Suppressor macrophage treated with lipopolysaccharide for 1 hour (primary cell): ENCODE measurements at places on chromosomes 2 and 18.

DNA sequence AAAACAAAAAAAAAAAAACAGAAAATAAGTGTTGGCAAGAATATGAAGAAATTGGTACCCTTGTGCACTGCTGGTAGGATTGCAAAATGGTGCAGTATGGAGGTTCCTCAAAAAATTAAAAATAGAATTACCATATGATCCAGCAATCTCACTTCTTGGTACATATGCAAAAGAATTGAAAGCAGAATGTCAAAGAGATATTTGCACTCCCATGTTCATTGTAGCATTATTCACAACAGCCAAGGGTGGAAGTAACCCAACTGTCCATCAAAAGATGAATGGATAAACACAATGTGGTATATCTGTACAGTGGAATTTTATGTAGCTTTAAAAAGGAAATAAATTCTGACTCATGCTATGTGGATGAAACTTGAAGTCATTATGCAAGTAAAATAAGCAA lies 72.8 kb upstream of the POU3F3 start:
- DNase-seq: peak; percentile 64

- DNase-seq: no peak
Observed at GRCh38 chr18:63099848-63100629, 219.5 kb downstream of the BCL2 start.

DNA sequence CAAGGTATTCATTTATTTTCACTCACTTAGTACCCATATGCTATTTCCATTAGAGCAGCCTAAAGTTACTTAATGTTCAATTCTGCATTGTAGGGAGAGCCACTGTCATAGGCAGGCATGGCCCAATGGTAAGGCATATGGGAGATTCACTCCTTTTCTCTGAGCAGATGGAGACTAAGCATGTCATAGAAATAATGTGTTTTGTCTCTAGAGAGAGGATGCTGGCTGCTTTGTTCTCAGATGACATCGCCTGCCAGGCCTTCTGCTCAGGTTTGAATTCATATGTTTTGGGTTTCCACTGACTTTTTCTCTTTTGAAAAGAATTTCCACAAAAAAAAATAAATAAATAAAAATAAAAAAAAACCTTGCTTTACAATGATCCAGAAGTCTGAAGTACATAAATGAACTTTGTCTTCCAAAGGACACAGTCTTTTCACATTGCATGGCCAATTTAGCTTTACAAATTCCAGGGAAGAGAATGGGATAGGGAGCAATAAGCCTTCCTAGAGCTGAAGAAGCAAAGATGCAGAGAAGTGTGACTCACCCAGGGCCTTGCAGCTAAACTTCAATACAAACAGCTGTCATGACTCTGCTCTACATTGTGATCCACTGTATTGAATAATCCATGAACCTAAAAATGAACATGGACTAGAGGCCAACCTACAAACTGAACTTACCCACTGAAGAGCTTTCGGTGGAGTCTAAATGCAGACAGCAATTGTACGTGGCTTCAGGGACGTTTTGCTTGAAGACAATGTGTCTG lies 422.5 kb downstream of the CMPK2 start:
- no peak for DNase-seq

GRCh38 chr2:16330571-16330970 lies 335.1 kb downstream of the CYRIA start:
- DNase-seq: no peak

- DNase-seq: no peak
Observed at GRCh38 chr18:6668836-6669235, 60.7 kb upstream of the ARHGAP28 start.

DNA sequence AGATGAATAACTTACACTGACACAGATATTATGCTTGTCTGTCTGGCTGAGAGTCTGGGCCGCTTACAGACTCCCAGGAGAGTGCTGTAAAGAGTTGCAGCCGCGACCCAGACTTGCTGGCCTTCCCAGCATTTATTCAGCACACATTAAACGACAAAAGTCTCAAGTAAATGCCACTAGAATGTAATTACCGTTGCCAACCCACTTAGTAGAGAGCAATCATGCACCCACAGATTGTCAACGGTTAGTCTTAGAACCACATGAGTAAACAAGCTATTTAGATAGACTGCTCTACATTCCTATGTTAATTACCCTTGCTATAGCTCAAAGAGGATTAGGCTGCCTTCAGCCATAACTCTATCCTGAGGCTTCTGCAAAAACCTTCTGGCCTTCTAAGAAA lies 47.8 kb upstream of the C2orf74 start:
- DNase-seq: no peak

DNA sequence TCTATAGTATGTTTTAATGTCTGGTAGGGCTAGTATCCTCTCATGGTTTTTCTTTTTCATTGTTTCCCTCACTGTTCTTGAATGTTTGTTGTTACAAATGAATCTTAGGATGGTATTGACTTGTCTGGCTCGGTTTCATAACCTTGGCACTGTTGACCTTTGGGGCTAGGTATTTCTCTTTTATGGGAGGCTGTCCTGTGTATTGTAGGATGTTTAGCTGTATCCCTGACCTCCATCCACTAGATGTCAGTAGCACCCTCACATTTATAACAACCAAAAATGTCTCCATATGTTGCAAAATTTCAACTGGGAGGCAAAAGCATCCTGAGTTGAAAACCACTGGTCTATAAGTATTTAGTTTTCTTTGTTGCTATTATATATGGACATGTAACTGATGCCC lies 7.0 kb upstream of the AOX1 start:
- peak; percentile 52 for DNase-seq

GRCh38 chr2:239519089-239519920 lies 118.5 kb upstream of the HDAC4 start:
- DNase-seq: no peak

DNA sequence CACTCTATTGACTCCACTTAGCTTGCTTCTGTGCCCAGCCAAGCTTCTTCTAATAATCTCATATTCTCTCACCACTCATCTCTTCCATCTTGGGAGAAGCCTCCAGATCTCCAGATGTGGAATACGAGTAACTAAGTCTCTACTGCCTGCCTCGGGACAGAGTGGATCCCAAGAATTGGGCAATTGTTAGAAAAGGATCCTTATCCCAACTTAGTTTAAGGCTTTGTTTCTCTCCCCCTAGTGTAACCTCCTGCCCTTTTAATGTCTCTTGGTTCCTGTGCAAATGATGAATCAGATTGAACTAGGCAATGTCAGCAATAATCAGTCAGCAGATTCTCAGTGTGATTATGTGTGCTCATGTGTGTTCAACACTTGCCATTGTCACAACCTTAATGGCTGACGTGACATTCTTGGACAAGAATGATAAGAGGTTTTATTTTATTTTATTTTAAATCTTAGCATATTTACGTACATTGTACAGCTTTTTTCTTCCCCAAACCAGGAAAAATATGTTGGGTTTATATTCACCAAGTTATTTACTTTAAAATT lies 59.7 kb downstream of the MYO3B start:
- no peak for DNase-seq

GRCh38 chr2:181656450-181657291 lies at the start of gene CERKL:
CERKL (minus strand) TSS chr2:181657105; CDS start chr2:181657006, 99 bp downstream.
- DNase-seq: peak; percentile 50

GRCh38 chr2:12737738-12738485 lies 21.2 kb downstream of the TRIB2 start:
- peak; percentile 25 for DNase-seq

- no peak for DNase-seq
Observed at GRCh38 chr2:174572556-174572955, 25.0 kb downstream of the WIPF1 start.

DNA sequence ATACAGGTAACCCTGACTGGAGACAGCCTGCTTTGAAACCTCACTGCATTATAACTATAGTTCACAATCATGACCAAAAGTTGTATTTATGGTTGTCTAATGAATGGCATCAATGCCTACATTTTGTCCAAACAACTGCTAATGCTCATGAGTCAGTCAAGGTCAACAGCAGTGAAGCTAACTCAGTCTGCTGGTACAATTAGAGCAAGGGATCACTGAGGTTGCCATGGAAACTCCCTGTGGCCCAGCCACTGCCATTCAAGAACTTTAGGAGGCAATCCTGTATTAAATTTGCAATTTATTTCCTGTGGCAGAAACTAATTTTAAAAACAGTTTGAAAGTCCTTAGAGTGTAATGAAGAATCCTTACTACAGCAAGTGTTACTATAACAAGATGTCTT lies 185.1 kb upstream of the SMAD7 start:
- DNase-seq: no peak

DNA sequence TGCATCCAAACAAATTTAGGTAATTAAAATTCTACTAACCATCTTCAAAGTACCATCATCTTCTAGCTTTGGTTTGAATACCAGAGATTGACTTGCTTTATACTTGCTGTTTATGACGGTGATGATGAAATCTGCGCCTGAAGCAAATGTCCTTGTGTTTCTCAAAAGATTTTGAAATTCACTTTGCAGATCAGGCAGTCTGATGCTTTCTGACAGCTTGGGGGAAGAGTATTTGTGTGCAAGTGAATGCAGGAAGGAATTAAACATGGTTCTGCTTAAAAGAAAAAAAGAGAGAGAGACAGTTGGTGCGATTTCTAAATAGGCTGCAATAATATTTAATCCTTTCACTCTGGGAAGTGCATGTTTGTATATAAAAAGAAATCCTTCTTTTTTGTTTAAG lies 29.6 kb downstream of the CSRNP3 start:
- DNase-seq: no peak

DNA sequence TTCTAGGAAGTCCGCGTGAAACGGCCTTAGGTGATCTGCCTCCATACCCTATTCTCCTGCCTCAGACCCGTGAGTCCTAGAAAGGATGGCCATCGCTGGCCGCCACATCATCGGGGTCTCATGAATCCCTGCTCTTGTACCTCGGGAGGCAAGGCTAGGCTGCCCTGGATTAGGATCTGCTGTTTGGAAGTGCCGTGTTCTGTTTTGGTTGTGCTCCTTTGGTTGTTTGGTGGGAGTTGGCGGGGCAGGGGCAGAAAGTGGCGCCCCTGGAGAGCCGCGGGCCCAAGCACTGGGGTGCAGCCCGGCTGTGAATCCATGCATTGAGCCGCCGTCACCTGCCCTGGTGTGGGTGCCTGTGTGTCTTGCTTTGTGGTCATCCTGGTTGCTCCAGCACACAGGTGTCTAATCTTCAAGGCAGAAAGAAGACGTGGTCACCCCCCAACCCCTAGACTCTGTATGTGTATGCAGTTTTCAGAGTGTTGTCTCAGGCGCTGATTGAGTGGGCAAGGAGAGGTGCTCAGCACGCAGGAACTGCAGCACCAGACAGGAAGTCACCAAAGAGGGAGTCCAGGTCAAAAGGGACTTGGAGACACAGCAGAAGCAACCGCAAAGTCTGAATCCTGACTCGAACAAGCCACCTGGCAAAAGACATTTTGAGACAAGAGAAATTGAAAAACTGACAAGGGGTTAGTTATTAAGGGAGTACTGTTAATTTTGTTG lies 80.0 kb upstream of the LDLRAD4 start:
- no peak for DNase-seq

- no peak for DNase-seq
Observed at GRCh38 chr2:15755528-15755927, 163.9 kb downstream of the DDX1 start.

DNA sequence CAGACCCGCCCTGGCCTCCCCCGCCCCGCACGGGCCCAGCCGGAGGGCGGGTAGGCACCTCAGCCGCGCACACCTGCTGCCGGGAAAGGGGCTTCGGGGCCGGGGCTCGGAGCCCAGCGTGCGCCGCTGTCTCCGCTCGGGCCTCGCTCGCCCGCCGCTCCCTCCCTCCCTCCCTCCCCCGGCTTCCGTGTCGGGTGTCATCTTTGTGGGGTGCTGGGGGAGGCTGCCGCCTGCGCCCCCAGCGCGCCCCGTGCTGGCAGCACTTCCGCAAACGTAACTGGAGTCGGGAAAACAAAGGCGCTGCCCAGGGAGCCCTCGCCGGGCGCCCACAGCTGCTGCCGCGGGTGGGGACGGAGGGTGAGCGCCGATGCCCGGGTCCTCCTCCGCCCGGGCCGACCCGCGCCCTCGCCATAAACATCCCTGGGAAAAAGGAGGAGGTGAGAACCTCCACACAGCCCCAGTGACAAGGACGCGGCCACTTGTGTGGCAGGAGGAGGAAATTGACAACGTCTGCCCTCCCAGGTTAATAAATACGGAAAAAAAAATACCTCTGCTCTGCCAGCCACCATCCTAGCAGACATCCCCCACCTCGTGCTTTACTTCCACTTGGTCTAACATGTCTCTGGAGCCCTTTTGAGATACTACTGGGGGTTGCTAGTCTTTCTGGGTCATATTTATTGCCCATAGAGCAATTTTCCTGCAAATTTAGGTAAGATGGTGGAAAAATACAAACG lies 550 bp downstream of the MFSD6 start:
- DNase-seq: peak; percentile 82

GRCh38 chr2:50645346-50645745 lies 386.6 kb downstream of the NRXN1 start:
- DNase-seq: no peak

- no peak for DNase-seq
Observed at GRCh38 chr18:31516437-31516836, 18.5 kb downstream of the DSG2 start.

GRCh38 chr2:430291-431040 lies 142.6 kb upstream of the ALKAL2 start:
- DNase-seq: no peak

GRCh38 chr18:4823091-4823490 lies 368.0 kb upstream of the DLGAP1 start:
- no peak for DNase-seq

GRCh38 chr2:230205721-230206120 lies 14.1 kb downstream of the SP110 start:
- DNase-seq: no peak

DNA sequence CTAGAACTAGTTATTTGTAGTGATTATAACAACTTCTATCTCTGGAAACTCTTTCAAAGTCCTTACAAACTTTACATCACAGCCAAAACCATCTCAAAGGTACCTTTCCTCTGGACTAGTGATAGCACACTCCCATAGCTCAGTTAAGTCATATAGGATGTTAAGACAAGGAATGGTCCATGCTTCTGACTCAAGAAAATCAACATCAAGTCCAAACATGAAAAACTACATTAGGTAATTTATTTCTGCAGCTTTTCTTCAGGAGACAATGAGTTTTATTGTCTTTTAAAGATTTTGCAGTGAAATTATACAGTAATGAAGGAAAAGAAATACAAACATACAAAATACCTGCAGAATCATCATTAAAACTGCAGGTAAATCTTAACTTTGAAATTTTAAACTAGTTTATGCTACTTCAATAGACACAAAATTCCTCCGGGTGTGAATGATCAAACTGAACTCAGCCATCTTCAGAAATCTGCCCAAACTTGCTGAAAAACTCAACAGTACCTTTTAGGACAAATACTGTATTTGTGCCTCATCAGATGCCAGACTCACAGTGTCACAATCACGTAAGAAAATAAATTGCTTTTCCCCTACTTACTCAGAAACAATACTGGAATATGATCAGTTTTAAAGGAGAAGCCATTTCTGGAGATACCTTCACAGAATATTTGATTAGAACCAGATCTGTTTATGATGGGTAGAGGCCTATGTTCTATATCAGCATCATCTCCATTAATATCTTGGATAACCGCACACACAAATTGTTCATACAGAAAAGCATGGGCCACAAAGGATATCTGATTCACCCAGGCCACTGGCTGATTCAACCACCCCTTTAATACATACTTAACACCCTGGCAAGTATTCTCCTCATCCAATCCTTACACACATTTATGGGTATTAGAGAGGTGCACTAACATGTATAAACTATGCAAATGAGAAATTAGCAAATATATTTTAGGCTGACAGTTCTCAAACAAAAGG lies 2.6 kb downstream of the TMEM131 start:
- no peak for DNase-seq

GRCh38 chr2:189798312-189799029 lies 14.2 kb downstream of the PMS1 start:
- peak; percentile 61 for DNase-seq
